ENCODE measurements at places on chromosomes 1 and 21. TPM values are rescaled to one million over a fixed set of nuclear protein-coding genes. Genes with fewer than 3 reads are reported as not detected.

- DNase-seq = peak; percentile 85
Observed at GRCh38 chr1:47424336-47424982, 8.4 kb downstream of the FOXE3 start.

GRCh38 chr1:62180639-62181038 is 14.0 kb upstream of the L1TD1 start:
- DNase-seq = peak; percentile 7

GRCh38 chr1:59316497-59317128 is 19.7 kb downstream of the FGGY start:
- no peak for DNase-seq

DNA sequence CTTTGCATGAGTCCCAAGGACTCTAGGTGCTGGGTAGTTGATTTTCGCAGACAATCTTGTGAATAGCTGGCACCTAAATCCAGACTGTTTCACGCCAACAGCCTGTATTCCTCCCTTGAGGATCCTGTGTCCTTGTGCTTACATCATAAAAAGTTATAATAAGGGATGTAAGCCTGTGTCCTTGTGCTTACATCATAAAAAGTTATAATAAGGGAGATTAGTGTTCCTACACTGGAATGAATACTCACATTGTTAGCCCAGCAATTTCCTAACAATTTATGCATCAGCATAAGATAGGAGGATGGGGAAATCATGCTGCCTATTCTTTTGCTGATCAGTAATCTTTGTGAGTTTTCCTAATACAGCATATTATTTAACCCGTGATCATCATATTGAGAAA is 4.0 kb upstream of the HSD3B2 start:
- peak; percentile 79 for DNase-seq

GRCh38 chr1:6475381-6476133 is 9.6 kb upstream of the TNFRSF25 start:
- peak; percentile 49 for DNase-seq

- DNase-seq = no peak
Observed at GRCh38 chr1:147111381-147112130, 60.7 kb downstream of the PRKAB2 start.

- DNase-seq = no peak
Observed at GRCh38 chr1:236081546-236082227, 16.8 kb upstream of the NID1 start.

DNA sequence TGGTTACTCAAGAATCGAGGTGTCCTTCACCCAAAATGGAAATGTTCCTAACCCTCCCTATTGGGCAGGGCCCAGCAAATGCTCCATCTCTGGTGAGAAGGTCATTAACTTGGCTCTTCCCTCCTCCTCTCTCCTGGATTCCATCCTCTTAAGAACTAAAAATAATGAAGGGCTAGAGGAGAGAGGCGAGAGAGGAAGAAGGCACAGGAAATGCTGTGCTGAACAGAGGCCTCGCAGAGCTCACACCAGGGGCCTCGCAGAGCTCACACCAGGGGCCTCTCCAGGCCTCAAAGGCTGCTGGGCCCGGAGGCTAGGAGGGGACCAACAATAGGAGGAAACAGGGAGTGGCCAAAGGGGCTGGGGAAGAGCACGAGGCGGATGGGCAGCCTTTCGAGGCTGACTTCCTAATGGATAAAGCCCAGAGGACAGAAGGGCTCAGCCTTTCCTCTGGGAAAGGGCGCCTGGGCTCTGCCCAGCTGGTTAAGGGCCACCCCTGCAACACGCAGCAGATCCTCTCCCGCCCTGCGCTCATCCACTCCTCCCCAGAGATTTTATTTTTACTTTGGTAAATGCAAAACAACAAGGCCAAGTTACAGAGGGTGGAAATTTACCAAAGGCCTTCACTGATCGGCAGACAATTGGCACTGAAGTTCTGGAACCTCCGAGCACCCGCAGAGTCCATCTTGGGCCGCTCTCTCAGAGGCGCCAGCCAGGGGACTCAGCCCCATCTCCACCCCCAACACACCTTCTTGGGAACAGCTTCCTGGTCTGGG is 78.5 kb downstream of the ITPKB start:
- DNase-seq = no peak

- DNase-seq = no peak
Observed at GRCh38 chr1:229642376-229642775, 16.3 kb downstream of the URB2 start.

GRCh38 chr1:210367566-210367965 is 38.9 kb downstream of the HHAT start:
- DNase-seq = no peak

- no peak for DNase-seq
Observed at GRCh38 chr1:55212349-55213150, 2.6 kb downstream of the USP24 start.

- peak; percentile 23 for DNase-seq
Observed at GRCh38 chr1:48105165-48105564, 108.0 kb upstream of the TRABD2B start.

DNA sequence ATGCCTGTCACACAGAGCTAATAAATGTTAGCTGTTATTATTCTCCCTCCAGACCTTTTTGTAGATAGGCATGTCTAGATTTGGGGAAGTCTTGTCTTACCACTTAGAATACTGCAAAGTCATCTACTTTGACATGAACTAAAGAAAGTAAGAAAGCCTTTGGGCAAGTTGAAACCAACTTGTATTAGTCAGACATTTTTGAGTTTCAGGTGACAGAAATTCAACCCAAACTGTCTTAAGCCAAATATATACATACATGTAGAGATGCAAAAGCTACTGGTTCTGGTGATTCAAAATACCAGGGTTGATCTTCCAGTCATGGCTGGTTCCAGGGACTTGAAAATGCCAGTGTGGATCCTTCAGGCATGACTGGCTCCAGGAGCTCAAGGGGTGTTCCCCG is 276.8 kb upstream of the TMEM51 start:
- no peak for DNase-seq

GRCh38 chr1:201565024-201565730 is 26.2 kb downstream of the NAV1 start:
- DNase-seq = peak; percentile 98

- DNase-seq = no peak
Observed at GRCh38 chr1:1779320-1779675, 1.0 kb upstream of the NADK start.

- peak; percentile 44 for DNase-seq
Observed at GRCh38 chr1:212186427-212187207, 98.6 kb upstream of the PPP2R5A start.

DNA sequence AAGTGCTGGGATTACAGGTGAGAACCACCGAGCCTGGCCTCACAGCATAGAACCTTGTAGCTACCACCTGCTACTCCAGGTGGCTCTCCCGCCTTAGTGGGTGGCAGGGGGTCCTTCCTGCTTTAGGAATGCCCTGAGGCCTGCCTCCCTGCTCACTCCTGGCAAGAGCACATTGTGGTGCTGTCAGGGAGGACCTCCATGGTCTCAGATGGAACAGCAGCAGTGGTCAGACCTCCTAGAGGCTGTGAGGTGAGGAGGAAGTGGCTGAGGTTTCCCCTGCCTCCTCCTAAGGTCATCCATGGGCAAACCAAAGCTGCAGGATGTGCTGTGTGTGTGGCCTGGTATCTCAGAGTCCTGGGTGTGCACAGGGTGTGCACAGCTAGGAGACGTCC is 6.7 kb downstream of the SOX13 start:
- DNase-seq = no peak

DNA sequence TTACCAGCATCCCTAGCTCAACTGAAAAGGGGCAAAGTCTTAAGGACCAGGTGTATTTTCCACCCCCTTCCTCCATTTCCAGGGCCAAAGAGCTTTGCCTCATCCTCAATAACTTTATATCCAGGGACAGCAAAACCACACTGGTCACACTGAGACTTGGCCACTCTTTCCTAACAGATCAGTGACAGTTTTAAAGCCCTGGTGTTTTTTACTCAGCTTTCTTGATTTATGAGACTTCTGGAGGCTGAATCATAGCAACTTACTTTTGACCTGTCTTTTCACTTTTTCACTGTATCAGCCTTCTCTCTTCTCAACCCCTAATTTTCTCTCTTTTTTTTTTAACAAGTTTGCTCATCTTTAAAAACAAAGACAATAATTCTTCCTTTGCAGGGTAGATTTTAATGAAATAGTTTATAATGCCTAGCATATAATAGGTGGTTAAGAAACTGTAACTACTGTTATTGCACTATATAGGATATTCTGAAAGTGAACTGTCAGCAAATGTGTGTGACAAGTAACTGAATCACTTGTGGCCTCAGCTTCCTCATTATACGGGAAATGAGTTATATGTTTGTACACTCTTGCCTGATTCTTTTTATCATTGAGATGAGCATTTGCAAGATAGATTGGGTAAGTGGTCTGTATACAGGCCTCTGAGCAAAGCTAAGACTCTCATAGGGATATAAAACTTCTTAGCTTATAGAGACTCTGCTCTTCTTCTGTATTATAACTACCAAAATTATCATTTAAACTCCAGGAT is 19.7 kb upstream of the DYNLT5 start:
- no peak for DNase-seq

DNA sequence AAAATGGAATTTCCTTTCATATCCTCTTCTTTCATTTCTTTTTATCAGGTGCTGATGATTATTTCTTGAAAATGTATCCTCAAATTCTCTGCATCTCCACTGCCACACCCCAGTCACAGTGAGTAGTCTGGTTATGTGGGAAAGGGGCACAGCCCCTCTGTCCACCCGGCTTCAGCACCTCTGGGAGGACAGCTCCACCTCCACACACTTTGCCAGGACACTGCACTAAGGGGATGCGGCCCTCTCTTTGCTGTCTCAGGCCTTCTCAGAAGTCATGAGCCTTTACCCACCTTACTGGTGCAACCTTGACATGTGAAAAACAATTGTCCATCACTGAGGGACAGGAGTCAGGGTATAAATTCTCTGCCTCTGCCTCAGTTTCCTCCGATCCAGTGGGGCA is 433.1 kb downstream of the PCP4 start:
- no peak for DNase-seq

- DNase-seq = no peak
Observed at GRCh38 chr1:216890871-216891270, 167.6 kb upstream of the ESRRG start.

DNA sequence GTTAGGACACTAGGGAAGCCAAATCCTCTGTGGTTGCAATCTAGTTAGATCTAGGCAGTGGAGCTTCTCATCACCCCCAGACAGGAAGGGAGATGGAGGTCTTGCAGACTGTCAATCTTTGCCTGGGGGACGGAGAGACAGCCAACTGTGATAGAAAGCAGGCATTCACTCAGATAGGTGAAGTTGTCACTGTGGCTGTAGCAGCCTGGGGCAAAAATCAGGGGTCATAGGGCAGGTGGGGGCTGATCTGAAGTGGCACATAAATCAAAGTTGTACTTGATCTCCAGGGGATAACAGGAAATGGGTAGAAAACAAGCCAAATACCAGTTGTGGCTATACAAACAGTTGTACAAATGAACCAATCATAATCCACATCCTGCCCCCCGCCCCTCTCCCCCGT is 620.9 kb upstream of the USP24 start:
- DNase-seq = no peak

- no peak for DNase-seq
Observed at GRCh38 chr1:225418598-225418997, 9.2 kb downstream of the LBR start.

The PTPRC gene
- total RNA-seq = 0.35 TPM

The WNT4 gene
- 0.16 TPM for total RNA-seq

The PTGER3 gene
- 0.03 TPM for total RNA-seq

The TMEM200B gene
- not detected for total RNA-seq

The FCRL4 gene
- total RNA-seq = not detected

The PRR9 gene
- total RNA-seq = not detected

The NME7 gene
- 6.0 TPM for total RNA-seq

The UMODL1 gene
- total RNA-seq = not detected

The SGIP1 gene
- total RNA-seq = 0.16 TPM

The MFSD2A gene
- 3.1 TPM for total RNA-seq

The NUDT17 gene
- total RNA-seq = 9.4 TPM

The CBR3 gene
- 18.5 TPM for total RNA-seq

The RUNX1 gene
- 5.7 TPM for total RNA-seq

The FHAD1 gene
- total RNA-seq = 0.16 TPM

The SLC25A33 gene
- total RNA-seq = 15.4 TPM

The CA6 gene
- total RNA-seq = 0.26 TPM

Measured in SK-MEL-5 (cell line).